Stimulated activated memory B cell treated with anti-CD40 and anti-IgM and Interleukin-4, amounts not matched to agents 10 μg/mL and 1 μg/mL and 100 μg/mL, for 72 hours (primary cell): ENCODE measurements at places on chromosomes 1 and 21.

GRCh38 chr21:45179568-45180245 is 105.3 kb downstream of the ADARB1 start:
- no peak overlapping the region for H3K27ac ChIP-seq
- H3K4me1 ChIP-seq = no peaks in the 10 kb centered on the region
- no peak overlapping the region for H3K4me3 ChIP-seq
- no peaks in the 10 kb centered on the region for H3K27me3 ChIP-seq
- ATAC-seq = no peak

DNA sequence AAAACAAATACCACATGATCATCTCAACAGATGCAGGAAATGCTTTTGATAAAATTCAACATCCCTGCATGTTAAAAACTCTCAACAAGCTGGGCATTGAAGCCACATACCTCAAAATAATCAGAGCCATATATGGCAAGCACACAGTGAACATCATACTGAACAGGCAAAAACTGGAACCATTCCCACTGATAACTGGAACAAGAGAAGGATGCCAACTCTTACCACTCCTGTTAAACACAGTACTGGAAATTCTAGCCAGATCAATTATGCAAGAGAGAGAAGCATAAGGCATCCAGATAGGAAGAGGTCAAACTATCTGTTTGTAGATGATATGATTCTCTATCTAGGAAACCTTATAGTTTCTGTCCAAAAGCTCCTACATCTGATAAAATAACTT is 91.6 kb downstream of the DNAH14 start:
- no peaks in the 10 kb centered on the region for H3K4me1 ChIP-seq
- H3K27ac ChIP-seq = no peak overlapping the region
- H3K27me3 ChIP-seq = peaks cover 7% of the 10 kb centered on the region
- H3K36me3 ChIP-seq = no peaks in the 10 kb centered on the region
- H3K4me3 ChIP-seq = no peak overlapping the region

DNA sequence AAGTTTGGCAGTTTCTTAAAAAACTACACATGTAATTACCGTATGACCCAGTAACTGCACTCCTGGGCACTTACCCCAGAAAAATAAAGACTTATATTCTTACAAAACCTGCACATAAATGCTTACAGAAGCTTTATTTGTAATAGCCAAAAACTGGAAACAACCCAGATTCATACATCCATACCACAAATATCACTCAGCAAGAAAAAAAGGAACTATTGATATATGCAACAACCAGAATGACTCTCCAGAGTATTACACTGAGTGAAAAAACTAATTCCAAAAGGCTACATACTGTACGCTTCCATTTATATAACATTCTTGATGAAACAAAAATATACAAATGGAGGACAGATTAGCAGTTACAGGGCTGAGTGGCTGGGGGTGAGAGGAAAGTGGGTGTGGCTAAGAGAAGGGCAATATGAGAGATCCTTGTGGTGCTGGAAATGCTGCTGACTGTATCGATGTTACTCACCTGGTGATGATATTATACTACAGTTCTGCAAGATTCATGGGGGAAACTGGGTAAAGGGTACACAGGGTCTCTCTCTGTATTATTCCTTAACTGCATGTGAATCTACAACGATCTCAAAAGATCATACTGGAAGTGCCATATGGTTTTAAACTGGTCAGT is 96.0 kb upstream of the GNG4 start:
- ATAC-seq = no peak
- no peaks in the 10 kb centered on the region for H3K27me3 ChIP-seq

DNA sequence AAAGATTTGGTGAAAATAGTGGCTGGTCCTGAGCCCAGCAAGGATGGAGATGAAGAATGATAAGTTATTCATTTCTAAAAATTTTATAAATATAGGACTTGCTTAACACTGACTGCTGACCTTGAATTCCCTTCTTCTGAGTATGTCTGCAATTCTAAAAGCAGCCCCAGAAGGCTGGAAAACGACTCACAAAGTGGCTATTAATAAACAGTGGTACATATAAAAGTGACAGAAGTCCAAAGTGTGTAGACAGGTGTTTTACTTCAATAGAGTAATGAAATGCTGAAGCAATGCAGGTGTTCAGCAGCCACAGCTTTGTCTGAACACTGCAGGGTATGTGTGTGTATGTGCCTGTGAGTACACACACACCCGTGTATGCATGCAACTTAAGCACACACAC is 219.0 kb upstream of the NRIP1 start:
- peaks cover 22% of the 10 kb centered on the region for H3K27me3 ChIP-seq
- no peak for ATAC-seq
- no peak overlapping the region for H3K4me3 ChIP-seq
- H3K36me3 ChIP-seq = no peaks in the 10 kb centered on the region
- H3K4me1 ChIP-seq = no peaks in the 10 kb centered on the region
- no peak overlapping the region for H3K27ac ChIP-seq

- H3K36me3 ChIP-seq = peaks cover 5% of the 10 kb centered on the region
- no peak overlapping the region for H3K27ac ChIP-seq
- H3K4me3 ChIP-seq = no peak overlapping the region
- peaks cover 40% of the 10 kb centered on the region for H3K27me3 ChIP-seq
Observed at GRCh38 chr1:58251430-58252073, 295.0 kb downstream of the OMA1 start.

DNA sequence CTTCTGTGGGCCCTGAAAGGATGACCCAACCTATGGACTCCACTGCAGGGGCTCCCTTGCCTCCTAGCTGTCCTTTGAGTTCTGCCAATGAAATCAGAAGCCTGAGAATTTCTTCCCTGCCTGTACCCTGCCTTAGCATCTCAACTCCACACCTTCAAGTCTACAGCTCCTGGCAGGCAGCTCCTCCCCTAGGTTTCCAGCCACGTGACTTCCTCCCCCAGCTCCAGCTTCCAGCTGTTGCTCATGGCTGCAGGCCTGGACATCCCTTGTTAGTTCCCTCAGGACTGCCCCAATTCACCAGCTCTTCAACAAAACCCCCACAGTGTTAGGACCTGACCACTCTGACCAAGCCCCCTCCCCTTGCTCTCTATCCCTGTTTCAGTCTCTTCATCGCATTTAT is 2.4 kb downstream of the RCAN1 start:
- no peak overlapping the region for H3K4me3 ChIP-seq
- no peaks in the 10 kb centered on the region for H3K27me3 ChIP-seq
- H3K4me1 ChIP-seq = peaks cover 28% of the 10 kb centered on the region
- no peak overlapping the region for H3K27ac ChIP-seq
- no peaks in the 10 kb centered on the region for H3K36me3 ChIP-seq

DNA sequence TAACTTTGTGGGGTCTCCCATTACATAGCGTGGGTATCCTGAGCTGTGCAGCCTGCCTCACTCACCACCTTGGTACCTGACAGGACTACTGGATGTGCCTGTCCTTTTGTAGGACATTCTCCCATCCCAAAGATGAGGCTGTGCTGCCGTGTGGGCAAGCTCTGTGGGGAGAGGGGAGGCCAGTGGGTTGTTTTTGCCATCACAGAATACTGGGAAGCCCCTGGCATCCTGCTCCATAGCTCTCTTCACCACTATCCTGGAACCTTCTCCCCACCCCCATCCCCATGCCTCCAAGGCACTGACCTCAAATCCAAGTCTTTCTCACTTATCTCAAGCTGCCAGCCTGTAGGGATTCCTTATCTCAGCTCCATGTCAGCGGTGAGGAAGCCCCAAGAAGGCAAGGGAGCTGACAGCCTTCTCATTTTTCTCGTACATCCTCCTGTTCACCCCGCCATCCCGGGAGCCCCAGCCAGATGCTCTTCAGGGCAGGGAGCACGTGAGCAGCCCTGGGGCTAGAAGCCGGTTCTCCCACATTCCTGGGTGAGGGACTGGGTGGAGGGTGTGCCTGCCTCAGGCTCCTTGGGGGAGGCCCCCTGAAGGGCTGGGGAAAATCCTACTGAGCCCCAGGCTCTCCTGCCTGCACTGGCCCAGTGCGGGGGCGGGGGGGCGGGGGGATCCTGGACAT is 2.4 kb upstream of the ELF3 start:
- H3K4me3 ChIP-seq = no peak overlapping the region
- no peak overlapping the region for H3K27ac ChIP-seq
- ATAC-seq = no peak

- ATAC-seq = no peak
- H3K27me3 ChIP-seq = peaks cover 3% of the 10 kb centered on the region
- no peaks in the 10 kb centered on the region for H3K36me3 ChIP-seq
- no peak overlapping the region for H3K4me3 ChIP-seq
Observed at GRCh38 chr1:202624088-202624780, 86.0 kb downstream of the SYT2 start.

GRCh38 chr1:208895820-208896219 is 651.6 kb upstream of the PLXNA2 start:
- no peak overlapping the region for H3K4me3 ChIP-seq
- no peaks in the 10 kb centered on the region for H3K27me3 ChIP-seq
- H3K27ac ChIP-seq = no peak overlapping the region
- ATAC-seq = no peak
- H3K4me1 ChIP-seq = no peaks in the 10 kb centered on the region

- no peak overlapping the region for H3K4me3 ChIP-seq
- H3K27me3 ChIP-seq = no peaks in the 10 kb centered on the region
Observed at GRCh38 chr1:201016211-201016651, 7.3 kb downstream of the KIF21B start.

DNA sequence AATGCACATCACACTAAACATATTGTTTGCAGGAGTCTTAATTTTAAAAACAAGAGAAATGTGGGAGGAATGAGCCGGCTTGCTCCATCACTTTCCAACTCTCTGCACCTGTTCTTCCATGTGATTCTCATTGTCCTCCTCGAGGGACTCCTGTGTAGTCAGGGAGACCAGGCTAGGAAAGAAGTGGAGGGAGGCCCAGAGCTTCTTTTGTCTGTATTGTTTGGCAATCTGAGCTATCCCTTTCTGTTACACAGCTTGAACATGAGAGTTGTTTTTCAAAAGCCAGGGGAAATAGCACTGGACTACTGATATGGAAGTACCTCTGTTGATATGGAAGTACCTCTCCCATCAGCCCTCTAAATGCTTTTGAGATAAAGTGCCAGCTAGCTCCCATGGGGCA is 18.8 kb upstream of the LRRC8D start:
- ATAC-seq = no peak
- H3K27ac ChIP-seq = no peak overlapping the region
- H3K4me1 ChIP-seq = peaks cover 6% of the 10 kb centered on the region
- no peaks in the 10 kb centered on the region for H3K27me3 ChIP-seq
- no peaks in the 10 kb centered on the region for H3K36me3 ChIP-seq
- H3K4me3 ChIP-seq = no peak overlapping the region

DNA sequence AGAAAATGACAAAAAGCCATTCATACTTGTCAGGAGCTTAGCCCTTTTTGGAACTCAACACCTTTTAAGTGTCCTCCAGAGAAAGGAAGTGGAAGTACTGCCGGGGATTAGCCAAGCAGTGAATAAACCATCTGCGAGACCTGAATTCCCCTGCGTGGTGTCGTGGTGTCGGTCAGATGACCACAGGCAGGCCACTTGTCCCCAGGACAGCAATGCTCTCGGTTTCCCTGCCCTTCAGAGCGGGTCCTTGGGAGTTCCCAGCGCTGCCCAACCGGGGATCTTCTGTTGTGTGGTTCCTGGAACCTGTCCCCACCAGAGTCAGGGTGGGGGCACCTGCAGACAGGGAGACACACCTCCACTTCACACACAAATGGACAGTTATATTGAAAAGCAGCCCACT is 9.2 kb downstream of the GPR157 start:
- peak overlapping the region; percentile 88 for H3K27ac ChIP-seq
- peaks cover 62% of the 10 kb centered on the region for H3K4me1 ChIP-seq
- H3K36me3 ChIP-seq = peaks cover 31% of the 10 kb centered on the region
- ATAC-seq = peak; percentile 68

- ATAC-seq = peak; percentile 87
- no peaks in the 10 kb centered on the region for H3K27me3 ChIP-seq
- H3K27ac ChIP-seq = peak overlapping the region; percentile 57
- peaks cover 53% of the 10 kb centered on the region for H3K4me1 ChIP-seq
- H3K36me3 ChIP-seq = peaks cover 5% of the 10 kb centered on the region
Observed at GRCh38 chr21:25298512-25299491, 308.5 kb downstream of the MRPL39 start.

- peaks cover 44% of the 10 kb centered on the region for H3K4me1 ChIP-seq
- peak overlapping the region; percentile 80 for H3K4me3 ChIP-seq
- peaks cover 45% of the 10 kb centered on the region for H3K36me3 ChIP-seq
- ATAC-seq = peak; percentile 51
Observed at GRCh38 chr1:160522136-160522535, 919 bp downstream of the SLAMF6 start.

DNA sequence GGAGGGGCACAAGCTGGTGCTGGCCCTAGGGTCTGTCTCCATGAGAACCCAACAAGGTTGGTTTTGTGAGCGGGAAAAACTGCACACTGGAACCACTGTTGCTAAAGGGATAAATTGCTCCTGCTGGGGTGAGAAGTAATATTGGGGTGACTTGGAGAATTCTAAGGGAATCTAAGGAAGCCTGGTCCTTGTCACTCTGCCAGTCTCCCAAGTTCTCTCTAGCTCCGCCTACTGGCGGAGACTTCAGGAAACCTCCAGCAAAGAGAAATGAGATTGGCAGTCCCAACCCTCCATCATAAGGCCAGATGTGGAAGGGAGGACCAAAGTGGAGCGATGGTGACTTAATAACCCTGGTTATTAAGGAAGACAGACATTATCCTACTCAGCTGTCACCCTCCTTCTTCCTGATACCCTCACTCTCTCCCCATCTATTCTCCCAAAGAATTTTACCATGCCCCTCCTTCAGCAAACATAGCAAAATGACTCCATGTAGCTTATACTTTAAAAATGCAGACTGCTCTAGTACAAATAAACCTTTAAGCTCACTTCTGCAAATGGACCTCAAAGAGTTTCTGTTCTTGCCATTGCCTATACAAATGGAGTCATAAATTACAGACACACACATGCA is 2.7 kb downstream of the LCE1F start:
- H3K27ac ChIP-seq = no peak overlapping the region
- no peak overlapping the region for H3K4me3 ChIP-seq
- H3K36me3 ChIP-seq = no peaks in the 10 kb centered on the region
- no peaks in the 10 kb centered on the region for H3K4me1 ChIP-seq
- no peak for ATAC-seq
- peaks cover 52% of the 10 kb centered on the region for H3K27me3 ChIP-seq

GRCh38 chr1:181557313-181557712 is 74.0 kb downstream of the CACNA1E start:
- H3K4me3 ChIP-seq = no peak overlapping the region
- ATAC-seq = no peak
- no peaks in the 10 kb centered on the region for H3K27me3 ChIP-seq
- no peaks in the 10 kb centered on the region for H3K36me3 ChIP-seq

GRCh38 chr21:17585875-17586450 is 26.7 kb downstream of the BTG3 start:
- no peak overlapping the region for H3K4me3 ChIP-seq
- no peaks in the 10 kb centered on the region for H3K27me3 ChIP-seq
- no peaks in the 10 kb centered on the region for H3K4me1 ChIP-seq
- ATAC-seq = no peak
- no peak overlapping the region for H3K27ac ChIP-seq
- H3K36me3 ChIP-seq = no peaks in the 10 kb centered on the region

DNA sequence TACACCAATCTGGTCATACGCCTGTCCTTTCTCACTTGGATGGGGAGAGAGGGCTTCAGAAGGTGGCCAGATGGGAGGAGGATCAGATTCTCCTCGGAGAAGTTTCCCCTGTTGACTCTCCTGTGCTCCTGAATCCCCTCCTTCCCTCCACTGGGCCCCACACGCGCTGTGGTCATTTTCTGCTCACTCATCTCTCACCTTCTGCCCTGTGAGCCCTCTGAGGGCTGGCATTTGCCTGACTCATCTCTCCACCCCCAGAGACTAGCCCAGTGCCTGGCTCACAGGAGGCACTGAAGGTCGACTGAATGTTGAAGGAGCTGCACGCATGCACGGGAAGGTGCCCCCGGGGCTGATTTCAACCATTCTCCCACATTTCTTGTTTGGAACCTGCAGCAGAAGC is 14.2 kb downstream of the ABCA4 start:
- H3K4me1 ChIP-seq = peaks cover 9% of the 10 kb centered on the region
- H3K4me3 ChIP-seq = no peak overlapping the region
- ATAC-seq = no peak
- H3K27me3 ChIP-seq = peaks cover 60% of the 10 kb centered on the region
